ENCODE measurements at places on chromosomes 7 and 10. TPM values are rescaled to one million over a fixed set of nuclear protein-coding genes. Genes with fewer than 3 reads are reported as not detected.

Gene LEP
- not detected for total RNA-seq

Gene PTF1A
- not detected for total RNA-seq

Gene ZNF736
- total RNA-seq, result 6.0 TPM

Gene GPR15LG
- not detected for total RNA-seq

DNA sequence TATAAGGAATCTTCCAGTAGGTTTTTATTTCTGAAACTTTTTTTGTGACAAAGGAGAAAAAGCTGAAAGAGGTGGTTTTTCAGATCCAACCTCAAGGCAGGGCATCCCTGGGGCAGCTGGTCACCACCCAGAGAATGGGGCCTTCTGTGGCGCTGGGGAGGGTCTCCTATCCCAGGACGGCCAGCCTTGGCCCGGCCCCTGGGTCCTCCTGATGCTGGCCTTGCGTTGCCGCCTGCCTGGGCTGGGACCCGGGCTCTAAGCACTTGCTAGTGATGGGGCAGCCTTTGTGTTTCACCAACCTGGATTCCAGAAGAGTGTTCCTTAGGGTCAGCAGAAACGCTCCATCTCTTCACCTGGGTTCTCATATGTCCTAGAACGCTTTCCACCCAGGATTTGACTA, 16.3 kb downstream of the SHH start:
- no peak for DNase-seq
- no peaks in the 10 kb centered on the region for H3K4me1 ChIP-seq
- H3K36me3 ChIP-seq, result no peaks in the 10 kb centered on the region
- H3K27ac ChIP-seq, result no peak overlapping the region

GRCh38 chr7:28939367-28939766, 18.8 kb downstream of the TRIL start:
- no peaks in the 10 kb centered on the region for H3K27me3 ChIP-seq
- H3K4me1 ChIP-seq, result no peaks in the 10 kb centered on the region
- no peak overlapping the region for H3K4me3 ChIP-seq
- no peaks in the 10 kb centered on the region for H3K36me3 ChIP-seq
- H3K27ac ChIP-seq, result no peak overlapping the region

GRCh38 chr7:151011097-151011409, 13.2 kb downstream of the ATG9B start:
- peaks cover 5% of the 10 kb centered on the region for H3K4me1 ChIP-seq
- H3K27ac ChIP-seq, result no peak overlapping the region
- peaks cover 8% of the 10 kb centered on the region for H3K27me3 ChIP-seq
- no peak for DNase-seq
- H3K4me3 ChIP-seq, result no peak overlapping the region
- H3K36me3 ChIP-seq, result no peaks in the 10 kb centered on the region

DNA sequence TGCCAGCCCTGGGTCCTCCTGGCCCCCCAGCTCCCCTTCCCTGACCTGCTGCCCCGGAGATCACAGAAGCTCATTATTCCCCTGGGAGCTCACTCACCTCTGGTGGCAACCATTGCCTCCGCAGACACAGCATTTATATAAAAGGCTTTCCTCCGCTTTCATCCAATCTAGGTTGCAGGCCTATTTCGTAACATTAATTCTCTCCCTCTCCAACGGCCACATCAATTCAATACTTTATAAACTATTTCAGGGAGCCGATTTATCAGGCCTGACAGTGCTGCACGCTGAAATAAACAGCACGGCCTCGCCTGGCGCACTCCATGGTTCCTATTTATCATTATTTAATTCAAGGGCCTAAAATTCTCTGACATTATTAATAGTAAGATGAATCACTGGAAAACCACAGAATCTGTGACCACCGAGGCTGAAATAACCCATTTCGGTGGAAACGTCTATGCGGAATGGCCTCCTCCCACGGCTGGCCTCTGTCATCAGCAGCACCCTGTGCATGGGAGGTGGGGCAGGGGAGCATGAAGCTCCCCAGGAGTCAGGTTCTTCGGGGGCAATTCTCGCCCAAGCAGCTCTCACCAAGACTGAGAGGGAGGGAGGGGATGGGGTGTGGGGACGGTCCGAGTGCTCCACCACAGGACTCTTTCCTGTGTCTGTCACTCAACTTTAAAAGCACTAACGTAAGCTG, 249.3 kb upstream of the PFKP start:
- DNase-seq, result no peak
- H3K36me3 ChIP-seq, result no peaks in the 10 kb centered on the region
- H3K27me3 ChIP-seq, result no peaks in the 10 kb centered on the region
- no peak overlapping the region for H3K4me3 ChIP-seq
- H3K27ac ChIP-seq, result no peak overlapping the region

GRCh38 chr10:49418328-49418727, 22.4 kb upstream of the DRGX start:
- DNase-seq, result no peak
- H3K4me1 ChIP-seq, result no peaks in the 10 kb centered on the region
- H3K27ac ChIP-seq, result no peak overlapping the region
- H3K4me3 ChIP-seq, result no peak overlapping the region
- H3K27me3 ChIP-seq, result no peaks in the 10 kb centered on the region
- no peaks in the 10 kb centered on the region for H3K36me3 ChIP-seq

DNA sequence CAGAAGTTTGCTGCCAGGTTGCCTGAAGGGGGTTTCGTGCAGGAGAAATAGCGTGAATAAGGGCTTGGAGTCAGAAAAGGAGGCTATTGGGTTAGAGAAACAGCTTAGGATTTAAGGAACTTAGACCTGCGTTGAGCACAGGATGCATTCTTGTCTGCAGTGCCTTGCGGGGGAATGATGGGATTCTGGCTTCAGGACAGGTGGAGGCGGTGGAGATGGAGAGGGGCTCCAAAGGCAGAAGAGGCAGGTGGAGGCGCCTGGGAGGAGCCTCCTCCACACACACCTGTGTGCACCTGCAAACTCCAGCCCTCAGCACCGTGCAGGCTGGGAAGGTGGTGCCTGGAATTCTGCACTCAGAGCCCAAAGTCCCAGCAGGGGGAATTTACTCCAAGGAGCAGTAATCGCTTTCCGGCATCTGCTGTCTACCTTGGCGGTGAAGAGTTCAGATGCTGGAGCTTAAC, 1.8 kb downstream of the CLIP2 start:
- H3K4me1 ChIP-seq, result peaks cover 34% of the 10 kb centered on the region
- no peaks in the 10 kb centered on the region for H3K36me3 ChIP-seq
- H3K4me3 ChIP-seq, result peak overlapping the region; percentile 99

DNA sequence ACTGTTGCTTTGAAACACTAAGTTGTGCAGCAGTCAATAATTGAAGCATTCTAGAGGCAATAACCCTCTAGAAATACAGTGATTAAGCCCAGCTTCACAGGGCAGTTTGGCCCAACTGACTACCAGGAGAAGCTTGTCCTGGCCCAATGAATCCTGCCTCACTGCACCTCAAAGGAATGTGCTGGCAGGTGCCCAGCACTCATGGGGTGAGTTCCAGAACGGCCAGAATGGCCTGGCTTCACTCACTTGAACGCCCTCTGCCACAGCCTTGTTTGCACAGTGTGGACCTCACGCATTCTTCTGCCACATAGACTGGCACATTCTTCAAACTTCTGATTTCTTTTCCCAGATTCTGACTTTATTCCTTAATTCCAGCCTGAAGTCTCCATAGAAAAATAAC, 6.6 kb upstream of the ITIH2 start:
- H3K27me3 ChIP-seq, result no peaks in the 10 kb centered on the region
- DNase-seq, result peak; percentile 81
- no peak overlapping the region for H3K4me3 ChIP-seq
- no peaks in the 10 kb centered on the region for H3K36me3 ChIP-seq
- H3K27ac ChIP-seq, result peak overlapping the region; percentile 75

DNA sequence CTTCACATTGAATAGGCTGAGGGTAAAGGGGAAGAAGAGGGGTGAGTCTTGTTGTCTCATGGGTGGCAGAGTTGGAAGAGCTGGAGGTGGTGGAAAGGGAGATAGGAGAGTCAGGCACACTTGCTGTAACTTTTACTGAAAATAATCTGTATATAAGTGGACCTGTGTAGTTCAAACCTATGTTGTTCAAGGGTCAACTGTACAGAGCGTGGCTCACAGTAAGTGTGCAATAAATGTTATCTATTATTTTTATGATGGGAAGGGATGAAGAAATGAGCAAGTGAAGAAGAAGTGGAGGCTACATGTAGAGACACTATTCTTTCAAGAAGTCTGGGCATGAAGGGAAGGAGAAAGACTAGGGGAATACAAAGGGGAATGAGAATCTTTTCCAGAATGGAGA, 71.5 kb upstream of the FAM133B start:
- H3K4me1 ChIP-seq, result no peaks in the 10 kb centered on the region
- H3K36me3 ChIP-seq, result no peaks in the 10 kb centered on the region
- no peak overlapping the region for H3K4me3 ChIP-seq
- H3K27ac ChIP-seq, result no peak overlapping the region
- DNase-seq, result no peak

- peaks cover 34% of the 10 kb centered on the region for H3K4me1 ChIP-seq
- no peaks in the 10 kb centered on the region for H3K36me3 ChIP-seq
- H3K27ac ChIP-seq, result peak overlapping the region; percentile 98
- H3K27me3 ChIP-seq, result no peaks in the 10 kb centered on the region
- H3K4me3 ChIP-seq, result no peak overlapping the region
These were observed 93.8 kb downstream of the INPP5A start for GRCh38 chr10:132631338-132631735.

GRCh38 chr10:88130912-88131311, 267.5 kb downstream of the PTEN start:
- no peak for DNase-seq
- H3K36me3 ChIP-seq, result no peaks in the 10 kb centered on the region
- H3K4me3 ChIP-seq, result no peak overlapping the region
- H3K4me1 ChIP-seq, result no peaks in the 10 kb centered on the region
- H3K27me3 ChIP-seq, result no peaks in the 10 kb centered on the region

GRCh38 chr7:12402365-12402725, 1.3 kb downstream of the VWDE start:
- H3K27ac ChIP-seq, result no peak overlapping the region
- DNase-seq, result no peak
- H3K4me3 ChIP-seq, result no peak overlapping the region
- no peaks in the 10 kb centered on the region for H3K4me1 ChIP-seq

DNA sequence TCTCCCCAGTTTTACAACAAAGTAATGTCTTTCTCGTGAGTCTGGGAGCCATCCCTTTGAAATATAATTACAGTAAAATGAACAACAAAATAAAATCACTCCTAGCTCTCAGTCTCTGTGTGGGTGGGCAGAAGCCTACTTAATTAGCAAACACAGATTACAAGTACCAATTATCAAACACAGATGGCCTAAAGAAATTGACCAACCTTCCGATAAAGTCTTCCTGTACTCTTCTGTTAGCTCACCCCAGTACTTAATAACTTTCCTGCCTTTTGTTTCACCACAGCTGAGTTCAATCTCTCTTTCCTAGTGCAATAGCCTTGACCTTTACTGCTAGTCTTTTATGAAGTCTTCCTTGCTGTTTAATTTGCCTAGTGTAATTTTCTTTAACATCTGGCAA, 719.2 kb upstream of the MBL2 start:
- no peak for DNase-seq
- H3K36me3 ChIP-seq, result no peaks in the 10 kb centered on the region
- no peak overlapping the region for H3K4me3 ChIP-seq
- H3K4me1 ChIP-seq, result no peaks in the 10 kb centered on the region
- no peak overlapping the region for H3K27ac ChIP-seq
- H3K27me3 ChIP-seq, result no peaks in the 10 kb centered on the region

DNA sequence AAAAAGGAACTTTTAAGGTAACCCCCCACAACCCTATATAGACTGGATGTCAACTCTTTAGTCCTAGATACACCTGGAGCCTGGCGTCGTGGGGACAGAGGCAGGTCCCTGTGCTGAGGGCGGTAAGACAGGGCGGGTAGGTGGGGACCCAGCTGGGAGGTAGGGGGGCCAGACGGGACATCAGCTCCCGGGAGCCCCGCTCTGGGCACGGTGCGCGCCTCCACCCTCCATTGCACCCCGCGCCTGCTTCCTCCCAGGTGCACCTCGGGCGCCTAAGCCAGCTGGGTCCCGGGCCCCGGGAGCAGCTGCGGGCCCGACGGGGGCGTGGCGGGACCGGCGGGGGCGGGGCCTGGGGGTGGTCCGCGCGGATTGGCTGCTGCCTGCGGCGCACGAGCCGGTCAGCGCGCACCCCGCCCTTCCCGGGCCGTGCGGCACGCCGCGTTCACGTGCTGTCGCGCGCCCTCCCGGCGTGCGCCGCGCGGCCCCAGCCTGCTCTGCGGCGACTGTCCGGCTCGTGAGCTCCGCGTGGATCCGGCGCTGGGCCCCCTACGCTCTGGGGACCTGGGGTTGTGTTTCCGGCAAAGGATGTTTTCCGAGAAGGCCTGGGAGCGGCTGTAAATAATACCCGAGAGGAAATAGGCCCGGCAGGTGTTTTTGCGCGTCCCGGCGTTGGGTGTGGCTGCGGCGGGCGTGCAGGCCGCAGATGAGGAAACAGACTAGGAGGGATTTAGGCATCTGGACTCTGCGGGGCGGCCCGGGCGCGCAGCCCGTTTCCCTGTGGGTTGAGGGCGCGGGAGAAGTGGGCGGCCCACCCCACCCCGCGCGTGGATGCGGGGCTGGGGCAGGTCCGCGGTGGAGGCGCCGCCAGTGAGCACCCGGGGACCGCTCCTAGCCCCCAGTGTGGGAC, 39.1 kb upstream of the PFKFB3 start:
- peak overlapping the region; percentile 91 for H3K27ac ChIP-seq
- H3K27me3 ChIP-seq, result no peaks in the 10 kb centered on the region
- peaks cover 9% of the 10 kb centered on the region for H3K36me3 ChIP-seq
- H3K4me1 ChIP-seq, result no peaks in the 10 kb centered on the region
- peak overlapping the region; percentile 72 for H3K4me3 ChIP-seq

GRCh38 chr10:80769700-80770160, 232.0 kb downstream of the SH2D4B start:
- no peaks in the 10 kb centered on the region for H3K27me3 ChIP-seq
- H3K27ac ChIP-seq, result no peak overlapping the region
- H3K4me3 ChIP-seq, result no peak overlapping the region
- no peaks in the 10 kb centered on the region for H3K36me3 ChIP-seq

GRCh38 chr7:158366346-158366745, 221.3 kb downstream of the PTPRN2 start:
- H3K4me1 ChIP-seq, result no peaks in the 10 kb centered on the region
- no peaks in the 10 kb centered on the region for H3K27me3 ChIP-seq
- no peak overlapping the region for H3K4me3 ChIP-seq
- DNase-seq, result peak; percentile 22
- no peaks in the 10 kb centered on the region for H3K36me3 ChIP-seq
- no peak overlapping the region for H3K27ac ChIP-seq

DNA sequence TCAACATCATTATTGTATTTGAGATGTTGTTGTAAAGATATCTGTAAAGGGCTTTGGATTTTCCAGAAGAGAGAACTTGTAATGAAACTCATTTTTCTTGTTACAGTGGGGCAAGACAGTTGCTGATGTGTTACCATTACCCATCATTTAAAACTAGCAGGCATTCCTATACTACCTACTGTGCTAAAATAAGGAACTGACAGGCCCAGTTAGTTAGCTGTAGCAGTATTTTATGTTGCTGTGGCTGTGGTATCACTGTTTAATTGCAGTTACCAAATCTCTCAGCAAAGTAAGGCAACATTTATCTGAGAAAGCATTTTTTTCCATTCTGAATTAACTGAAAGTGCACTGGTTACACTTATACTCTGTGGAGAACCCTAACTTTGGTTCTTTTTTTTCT, 9.9 kb downstream of the ST7 start:
- H3K27me3 ChIP-seq, result no peaks in the 10 kb centered on the region
- no peak overlapping the region for H3K27ac ChIP-seq
- no peak for DNase-seq
- H3K36me3 ChIP-seq, result no peaks in the 10 kb centered on the region

Data from ascending aorta (tissue), 2 donors.